ENCODE measurements at places on chromosomes 6 and 20.
A peak's percentile ranks its signal among the peaks of the same experiment; 100 is the strongest.

DNA sequence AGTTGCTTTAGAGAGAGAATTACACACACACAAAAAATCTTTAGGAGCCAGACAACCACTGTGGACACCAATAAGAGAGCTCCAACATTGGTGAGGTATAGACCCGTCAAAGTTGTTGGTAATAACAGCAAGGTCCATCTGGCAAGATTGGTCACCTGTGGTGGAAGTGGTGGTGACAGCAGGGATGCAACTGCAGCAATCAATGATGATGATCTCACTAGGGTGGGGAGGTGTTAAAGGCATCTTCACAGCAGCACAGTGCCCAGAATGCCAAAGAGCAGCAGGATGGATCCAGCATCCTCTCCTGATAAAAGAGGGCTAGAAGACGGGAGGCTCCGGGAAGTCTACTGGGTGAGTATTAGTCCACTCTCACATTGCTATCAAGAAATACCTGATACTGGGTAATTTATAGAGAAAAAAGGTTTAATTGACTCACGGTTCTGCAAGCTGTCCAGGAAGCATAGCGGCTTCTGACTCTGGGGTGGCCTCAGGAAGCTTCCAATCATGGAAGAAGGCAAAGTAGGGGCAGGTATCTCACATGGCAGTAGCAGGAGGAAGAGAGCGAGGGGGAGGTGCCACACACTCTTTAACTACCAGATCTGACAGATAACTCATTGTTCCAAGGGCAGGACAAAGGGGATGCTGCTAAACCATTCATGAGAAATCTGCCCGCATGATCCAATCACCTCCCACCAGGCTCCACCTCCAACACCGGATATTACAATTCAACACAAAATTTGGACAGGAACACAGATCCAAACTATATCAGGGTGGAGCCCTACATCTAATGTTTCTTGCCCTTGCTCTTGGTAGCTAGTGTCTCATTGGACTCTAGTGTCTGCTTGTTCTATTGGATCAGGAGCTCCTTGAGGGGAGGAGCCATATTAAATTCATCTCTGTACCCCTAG lies 48.9 kb downstream of the KLHL31 start:
- no peak overlapping the region for H3K4me3 ChIP-seq
- no peak for DNase-seq
- H3K36me3 ChIP-seq: no peaks in the 10 kb centered on the region
- no peaks in the 10 kb centered on the region for H3K4me1 ChIP-seq
- no peaks in the 10 kb centered on the region for H3K27me3 ChIP-seq

GRCh38 chr20:33474097-33474873 lies 15.6 kb upstream of the CBFA2T2 start:
- no peak overlapping the region for H3K4me3 ChIP-seq
- H3K27ac ChIP-seq: no peak overlapping the region
- no peaks in the 10 kb centered on the region for H3K36me3 ChIP-seq
- no peaks in the 10 kb centered on the region for H3K4me1 ChIP-seq

DNA sequence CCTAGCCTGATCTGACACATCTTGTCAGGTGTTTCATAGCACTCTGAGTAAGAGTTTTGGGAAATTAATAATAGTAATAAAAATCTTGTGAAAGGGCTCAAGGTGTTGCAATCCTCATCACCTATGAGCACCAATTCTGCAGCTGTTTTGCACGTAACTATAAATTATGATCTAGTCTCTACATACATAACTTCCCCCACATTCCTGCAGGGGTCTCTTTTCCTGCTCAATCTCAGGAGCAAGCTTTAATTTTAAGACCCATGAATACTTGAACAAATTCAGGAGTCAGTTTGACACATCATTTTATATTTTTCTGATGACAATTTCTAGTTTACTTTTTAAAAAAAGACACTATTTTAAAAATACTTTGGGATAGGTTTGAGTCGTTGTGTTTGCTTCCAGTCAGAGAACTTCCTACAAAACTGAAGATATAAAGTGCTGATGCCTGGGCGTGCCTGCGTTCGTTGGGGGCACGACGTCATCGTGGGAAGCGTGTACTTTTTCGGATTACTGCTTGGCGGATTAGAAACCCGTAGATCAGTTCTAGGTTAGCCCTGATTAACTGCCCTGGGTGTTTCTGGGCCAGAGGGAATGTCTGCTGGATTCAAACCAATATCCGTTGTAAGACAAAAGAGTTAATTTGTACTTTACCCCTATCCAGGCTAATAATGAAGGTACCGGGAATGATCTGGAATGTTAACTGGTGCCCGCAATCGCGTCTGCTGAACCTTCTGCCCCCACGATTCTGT lies 1.0 kb upstream of the E2F3 start:
- H3K36me3 ChIP-seq: no peaks in the 10 kb centered on the region
- no peaks in the 10 kb centered on the region for H3K27me3 ChIP-seq
- H3K4me3 ChIP-seq: peak overlapping the region; percentile 74
- peak overlapping the region; percentile 68 for H3K27ac ChIP-seq
- H3K4me1 ChIP-seq: peaks cover 3% of the 10 kb centered on the region

DNA sequence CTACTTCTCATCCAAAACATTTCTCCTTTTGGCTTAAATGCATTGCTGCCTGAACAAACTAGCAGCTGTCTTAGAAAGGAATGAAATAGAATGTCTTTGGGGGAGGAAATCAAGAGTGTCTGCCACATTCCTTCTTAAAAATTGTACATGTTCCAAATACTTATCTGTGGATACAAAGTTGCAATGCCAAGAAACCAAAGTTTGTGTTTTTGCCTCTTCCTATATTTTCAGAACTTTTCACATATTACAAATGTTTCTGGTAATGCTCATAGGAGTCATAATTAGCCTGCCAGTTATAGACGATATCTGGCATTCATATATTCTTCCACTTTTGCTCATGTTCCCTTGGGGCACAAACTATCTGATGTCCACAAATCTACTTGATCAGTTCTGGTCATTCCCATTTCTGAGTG lies 165.5 kb upstream of the BMP5 start:
- no peak for DNase-seq
- H3K27me3 ChIP-seq: no peaks in the 10 kb centered on the region
- H3K4me3 ChIP-seq: no peak overlapping the region
- no peak overlapping the region for H3K27ac ChIP-seq
- no peaks in the 10 kb centered on the region for H3K4me1 ChIP-seq
- no peaks in the 10 kb centered on the region for H3K36me3 ChIP-seq

GRCh38 chr6:168217880-168218537 lies 101.6 kb downstream of the DACT2 start:
- no peak overlapping the region for H3K4me3 ChIP-seq
- no peaks in the 10 kb centered on the region for H3K27me3 ChIP-seq

- H3K27me3 ChIP-seq: no peaks in the 10 kb centered on the region
- no peak overlapping the region for H3K27ac ChIP-seq
- H3K4me3 ChIP-seq: no peak overlapping the region
- DNase-seq: no peak
- no peaks in the 10 kb centered on the region for H3K4me1 ChIP-seq
Measured at GRCh38 chr6:128507337-128508310, 12.8 kb downstream of the PTPRK start.

GRCh38 chr6:46491628-46492547 lies 639 bp upstream of the RCAN2 start:
- H3K4me1 ChIP-seq: no peaks in the 10 kb centered on the region
- DNase-seq: peak; percentile 83
- H3K27me3 ChIP-seq: no peaks in the 10 kb centered on the region
- no peaks in the 10 kb centered on the region for H3K36me3 ChIP-seq
- peak overlapping the region; percentile 89 for H3K4me3 ChIP-seq
- H3K27ac ChIP-seq: peak overlapping the region; percentile 97
